ENCODE measurements at places on chromosomes 6 and 20.
A peak's percentile ranks its signal among the peaks of the same experiment; 100 is the strongest.

- peak; percentile 96 for ATAC-seq
Observed at GRCh38 chr6:32785781-32786533, 22.6 kb upstream of the HLA-DQB2 start.

DNA sequence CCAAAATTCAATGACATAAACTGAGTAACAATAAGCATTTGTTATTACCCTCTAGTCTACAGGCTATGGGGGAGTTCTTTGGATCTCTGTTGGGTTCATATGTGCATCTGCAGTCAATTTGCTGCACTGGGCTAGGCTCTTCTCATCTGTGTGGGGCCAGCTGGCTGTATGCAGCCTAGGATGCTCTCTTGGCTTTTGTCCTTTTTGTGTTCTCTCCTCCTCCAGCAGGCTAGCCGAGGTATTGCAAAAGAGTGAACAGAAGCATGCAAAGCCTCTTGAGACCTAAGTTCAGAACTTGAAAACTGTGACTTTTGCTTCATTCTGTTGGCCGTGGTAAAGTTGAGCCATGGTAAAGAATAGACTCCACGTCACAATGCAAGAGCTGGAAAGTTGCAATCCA is 62.8 kb upstream of the FOXO3 start:
- ATAC-seq = peak; percentile 86

DNA sequence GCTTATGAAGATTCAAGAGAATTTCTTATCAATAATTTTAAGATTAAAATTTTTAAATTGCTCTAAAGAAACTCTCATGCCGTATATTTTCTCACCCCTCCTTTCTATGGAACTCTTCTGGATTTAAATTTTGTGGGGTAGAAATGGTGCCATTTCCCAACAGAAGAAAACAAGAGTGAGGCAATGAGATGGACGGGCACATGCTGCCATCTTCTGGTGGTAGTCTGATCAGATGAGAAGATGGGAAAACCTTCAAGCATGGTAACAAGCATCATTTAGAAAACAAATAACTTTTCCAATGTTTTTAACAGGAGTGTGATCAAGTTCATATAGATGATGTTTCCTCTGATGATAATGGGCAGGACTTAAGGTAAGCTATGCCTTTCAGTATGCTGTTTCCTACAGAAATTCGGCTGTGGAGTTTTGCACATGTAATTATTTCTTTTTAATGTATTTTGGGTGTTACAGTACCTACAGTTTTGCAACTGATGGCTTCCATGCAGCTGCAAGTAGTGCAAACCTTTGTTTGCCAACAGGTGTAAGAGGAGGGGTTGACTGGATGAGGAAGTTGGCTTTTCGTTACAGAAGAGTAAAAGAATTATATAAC is 271.4 kb downstream of the EYA4 start:
- ATAC-seq = peak; percentile 84

DNA sequence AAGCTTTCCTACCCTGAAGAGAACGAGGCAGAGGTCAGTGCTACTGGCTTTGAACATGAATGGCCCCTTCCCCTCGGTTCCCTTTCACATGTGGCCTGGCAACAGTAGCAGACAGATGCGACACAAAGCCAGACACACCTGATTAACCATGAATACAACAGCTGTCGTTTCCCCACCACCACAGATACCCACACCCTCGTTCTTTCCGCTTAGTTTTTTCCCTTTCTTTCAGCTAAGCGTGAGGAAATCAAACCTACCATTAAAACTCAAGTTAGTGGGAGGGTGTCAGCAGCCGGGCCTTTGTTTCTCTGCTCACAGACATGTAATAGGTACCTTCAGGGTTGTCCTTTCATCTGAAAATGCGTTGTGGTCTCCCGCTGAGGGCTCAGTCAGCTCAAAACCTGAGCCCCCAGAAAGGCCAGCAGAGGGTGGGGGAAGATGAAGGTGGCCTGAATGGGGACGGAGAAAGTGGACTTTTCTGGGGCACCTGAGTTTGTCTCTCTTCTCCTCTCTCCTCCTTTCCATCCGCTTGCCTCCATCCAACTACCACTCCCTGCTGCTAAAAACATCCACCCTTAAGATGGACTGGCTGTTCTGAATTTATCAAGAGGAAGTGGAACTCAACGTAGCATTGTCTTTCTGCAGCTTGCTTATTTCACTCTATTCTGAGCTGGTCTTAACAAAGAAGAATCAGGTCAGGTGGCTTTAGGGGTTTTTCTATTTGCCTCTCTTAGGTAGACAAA is 516.6 kb upstream of the JARID2 start:
- ATAC-seq = no peak

DNA sequence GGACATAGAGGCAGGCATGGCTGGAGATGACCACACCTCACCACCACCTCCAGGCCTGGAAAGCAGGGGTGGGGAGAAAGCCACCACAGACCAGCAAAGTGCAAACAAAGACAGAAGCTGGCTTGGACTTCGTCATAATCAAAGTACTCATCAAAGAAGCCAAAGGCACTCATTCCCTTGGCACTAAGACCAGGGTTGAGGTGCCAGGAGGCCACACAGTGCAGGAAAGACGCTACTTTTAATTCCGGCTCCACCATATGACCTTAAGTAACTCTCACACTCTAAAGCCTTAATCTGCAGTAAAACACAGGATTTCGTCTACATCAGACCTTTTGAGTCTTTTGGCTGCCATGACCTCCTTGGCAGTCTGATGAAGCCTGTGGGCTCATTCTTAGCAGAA is 123.1 kb downstream of the HIVEP2 start:
- no peak for ATAC-seq

DNA sequence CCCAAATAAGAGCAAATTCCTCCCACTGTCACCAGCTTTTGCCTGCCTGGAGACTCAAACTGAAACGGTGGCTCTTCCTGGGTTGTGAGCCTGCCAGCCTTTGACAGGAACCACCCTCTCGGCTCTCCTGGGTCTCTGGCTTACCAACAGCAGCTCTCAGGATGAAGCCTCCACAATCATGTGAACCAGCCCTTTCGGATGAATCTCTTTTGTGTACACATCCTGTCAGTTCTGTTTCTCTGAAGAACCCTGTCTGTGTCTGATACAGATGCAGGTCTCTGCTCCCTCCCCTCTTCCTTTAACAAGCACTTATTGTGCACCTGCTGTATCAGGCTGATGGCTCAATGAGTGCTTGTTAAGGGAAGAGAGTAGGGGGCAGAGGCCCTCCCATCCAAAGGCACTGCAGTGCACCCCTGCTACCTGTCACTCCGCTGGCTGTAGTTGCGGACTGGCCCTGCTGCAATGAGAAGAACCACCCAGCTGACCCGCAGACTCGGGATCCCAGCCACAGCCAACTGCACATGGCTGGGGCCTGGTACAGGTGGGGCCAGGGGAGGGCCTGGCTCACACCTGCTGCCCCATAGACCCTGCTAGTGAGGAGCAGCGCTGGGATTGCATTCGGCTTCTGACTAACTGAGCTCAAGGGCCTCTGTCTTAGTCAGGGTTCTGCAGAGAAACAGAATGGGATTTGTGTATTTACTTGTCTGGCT is 120.1 kb upstream of the PMEPA1 start:
- ATAC-seq = no peak

- no peak for ATAC-seq
Observed at GRCh38 chr20:39067526-39068216, 105.5 kb downstream of the DHX35 start.

- ATAC-seq = no peak
Observed at GRCh38 chr20:17699931-17700351, at the start of gene BANF2. TSS of gene BANF2 (plus strand) at chr20:17699966. CDS start at chr20:17725026, 25,060 bp downstream.

DNA sequence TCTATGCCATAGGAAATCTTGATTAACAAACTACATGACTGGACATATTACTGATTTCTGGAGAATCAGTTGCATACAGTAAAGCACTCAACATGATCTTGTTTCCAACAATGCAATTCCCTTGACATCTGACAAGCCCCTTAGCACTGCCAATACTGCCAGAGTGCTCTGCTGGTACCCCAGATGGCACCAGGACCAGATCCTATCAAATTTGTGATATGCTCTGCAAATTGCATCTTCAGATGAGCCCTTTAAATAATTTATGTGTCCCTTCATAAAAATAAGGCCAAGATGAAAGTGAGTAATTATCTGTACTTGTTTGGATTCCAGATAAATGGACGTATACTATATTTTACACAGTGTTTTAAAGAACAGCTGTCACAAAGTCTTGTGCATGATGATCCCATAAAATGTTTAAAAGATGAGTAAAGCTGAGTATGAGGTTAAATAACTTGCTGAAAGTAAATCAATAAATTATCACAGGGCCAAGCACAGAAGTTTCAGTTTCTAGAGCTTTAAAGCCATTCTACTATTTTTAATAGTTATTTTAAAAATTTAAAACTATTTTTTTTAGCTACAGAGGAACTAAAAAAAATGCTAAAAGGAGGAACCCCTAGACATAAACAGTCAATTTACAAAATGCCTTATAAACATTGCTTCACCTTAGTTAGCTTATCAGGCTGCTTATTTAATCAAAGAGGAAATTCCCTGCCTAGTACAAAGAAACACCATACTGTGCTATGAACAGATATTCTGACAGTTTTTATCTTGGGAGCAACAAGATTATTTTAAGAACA is 42.1 kb downstream of the NUDT3 start:
- ATAC-seq = no peak

DNA sequence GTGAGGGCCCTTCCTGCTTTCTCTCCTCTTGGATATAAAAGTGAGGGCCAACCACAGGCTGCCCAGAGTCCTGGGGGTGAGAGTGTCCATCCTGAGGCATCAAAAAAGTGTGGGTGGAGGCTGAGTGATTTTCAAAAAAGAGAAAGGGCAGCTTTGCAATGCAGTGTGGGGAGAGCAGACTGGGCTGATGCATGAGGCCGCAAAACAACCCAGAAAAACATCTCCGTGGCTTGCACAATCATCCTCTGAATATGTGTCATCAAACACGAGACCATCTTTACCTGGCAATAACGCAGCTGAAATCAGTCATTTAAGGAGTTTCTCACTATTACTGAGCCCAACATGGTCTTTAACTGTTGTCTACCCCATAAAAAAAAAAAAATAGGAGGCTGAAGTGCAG is 191.2 kb upstream of the SOX4 start:
- ATAC-seq = no peak

DNA sequence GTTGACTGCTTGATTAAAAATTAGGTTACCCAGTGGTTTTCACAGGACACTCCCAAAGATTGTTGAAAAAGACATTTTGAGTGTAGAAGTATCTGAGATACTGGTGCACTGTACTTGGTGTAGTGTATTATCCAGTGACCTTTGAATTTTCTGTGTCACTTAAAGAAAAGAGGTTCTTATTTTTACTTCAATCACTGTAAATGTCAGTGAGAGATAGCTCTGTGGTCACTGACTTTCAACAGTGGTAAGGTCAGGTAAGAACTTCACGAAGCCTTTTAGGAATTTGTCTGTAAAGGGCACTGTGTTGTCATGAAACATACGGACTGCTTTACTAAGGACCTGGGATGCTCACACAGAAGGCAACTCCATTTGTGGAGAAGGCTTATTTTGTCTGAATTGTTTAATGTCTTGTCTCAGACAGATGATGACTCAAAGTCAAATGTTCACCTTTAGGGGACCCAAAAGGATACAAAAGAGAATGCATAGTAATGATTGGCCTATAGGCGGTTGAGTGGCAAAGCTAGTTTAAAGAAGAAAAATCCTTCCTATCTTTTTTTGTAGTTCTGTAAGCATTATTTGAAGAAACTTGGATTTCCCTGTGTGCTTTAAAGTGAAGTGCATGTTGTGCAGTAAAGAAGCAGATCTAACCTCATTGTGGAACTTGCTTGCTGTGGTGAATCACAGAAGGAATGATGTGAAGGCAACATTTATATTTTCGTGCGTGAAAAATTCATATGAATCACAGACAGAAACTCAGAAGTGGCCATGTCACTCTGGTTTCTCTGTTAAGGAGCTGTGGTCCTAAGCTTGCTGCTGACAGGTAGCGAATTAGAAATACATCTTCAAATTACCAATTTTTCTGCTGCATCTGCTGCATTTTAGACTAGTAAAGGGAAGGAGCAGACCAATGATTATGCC is 47.3 kb downstream of the ZFAND3 start:
- no peak for ATAC-seq

GRCh38 chr20:45117581-45117980 is 2.6 kb upstream of the WFDC5 start:
- no peak for ATAC-seq

- no peak for ATAC-seq
Observed at GRCh38 chr6:16743664-16744210, 17.5 kb downstream of the ATXN1 start.

DNA sequence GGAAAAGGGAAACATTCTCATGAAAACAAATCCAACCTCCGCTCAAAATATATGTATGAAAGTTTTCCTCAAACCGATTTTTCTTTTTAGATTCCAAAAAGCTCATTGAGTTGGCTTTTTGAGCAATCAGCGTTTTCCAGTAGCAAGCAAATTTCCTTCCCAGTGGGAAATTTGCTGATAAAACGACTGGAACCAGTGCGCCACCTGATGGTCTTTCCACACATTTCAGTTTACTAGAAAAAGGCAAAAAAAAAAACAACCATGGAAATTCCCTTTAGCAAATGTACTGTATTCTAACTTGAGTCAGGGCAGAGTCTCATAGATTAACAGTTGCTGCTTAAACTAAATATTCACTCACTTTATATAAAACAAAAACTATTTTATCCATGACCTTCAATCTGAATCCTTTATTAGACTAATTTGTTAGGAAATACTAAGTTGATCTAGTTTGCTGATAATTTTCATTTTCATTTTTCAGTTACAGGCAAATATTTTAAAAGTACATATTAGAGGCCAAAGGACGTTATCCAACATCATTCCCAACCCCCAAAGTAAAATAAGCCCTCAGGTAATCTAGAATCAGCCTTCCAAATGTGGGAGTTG is 271.5 kb downstream of the FOXA2 start:
- no peak for ATAC-seq

- no peak for ATAC-seq
Observed at GRCh38 chr20:61052776-61053442, 199.2 kb upstream of the CDH4 start.

DNA sequence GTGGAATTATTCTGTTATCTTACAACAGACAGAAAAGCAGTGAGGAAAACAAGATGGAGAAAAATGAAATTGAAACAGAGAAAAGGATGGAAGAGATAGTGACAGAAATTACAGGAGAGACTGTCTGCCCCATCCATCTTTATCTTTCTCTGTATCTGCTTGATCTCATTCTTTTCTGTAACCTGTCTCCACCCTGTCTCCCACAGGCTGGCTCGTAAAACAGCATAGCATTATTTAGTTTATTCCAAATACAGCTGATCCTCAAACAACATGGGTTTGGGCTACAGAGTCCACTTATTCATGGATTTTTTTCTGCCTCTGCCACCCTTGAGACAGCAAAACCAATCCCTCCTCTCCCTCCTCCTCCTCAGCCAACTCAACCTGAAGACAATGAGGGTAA is 482.3 kb upstream of the JARID2 start:
- no peak for ATAC-seq

- ATAC-seq = peak; percentile 99
Observed at GRCh38 chr20:3846740-3847428, at the start of gene MAVS. TSS of gene MAVS (plus strand) at chr20:3846834. CDS start at chr20:3854625, 7,791 bp downstream.

GRCh38 chr6:15912505-15913400 is 216.1 kb upstream of the MYLIP start:
- no peak for ATAC-seq

- peak; percentile 99 for ATAC-seq
Observed at GRCh38 chr6:11537229-11538051, at the start of gene TMEM170B. TSS of gene TMEM170B (plus strand) at chr6:11537749. CDS start at chr6:11538278, 529 bp downstream.

All from SK-N-SH treated with all-trans-retinoic acid at 6 μM for 48 hours (cell line).